ENCODE measurements at places on chromosomes 13 and 19.

- peak; percentile 51 for DNase-seq
These were observed 104.5 kb upstream of the SLC15A1 start for GRCh38 chr13:98856983-98857382.

DNA sequence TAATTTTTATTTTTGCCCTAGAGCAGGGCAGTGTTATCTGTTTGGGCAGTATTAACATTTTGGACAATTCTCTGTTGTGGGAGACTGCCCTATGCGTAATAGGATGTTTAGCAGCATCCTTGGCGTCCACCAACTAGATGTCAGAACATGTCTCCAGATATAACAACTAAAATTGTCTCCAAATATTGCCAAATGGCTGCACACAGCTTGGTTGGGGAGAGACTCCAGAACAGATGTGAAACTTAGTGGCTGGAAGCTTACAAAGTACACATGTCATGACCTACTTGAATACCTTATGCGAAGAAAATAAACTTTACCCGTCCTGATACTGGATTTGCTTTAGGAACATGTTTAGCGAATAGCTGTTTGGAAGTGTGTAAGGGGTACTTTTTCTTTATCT lies 123.0 kb downstream of the GGACT start:
- no peak for DNase-seq

DNA sequence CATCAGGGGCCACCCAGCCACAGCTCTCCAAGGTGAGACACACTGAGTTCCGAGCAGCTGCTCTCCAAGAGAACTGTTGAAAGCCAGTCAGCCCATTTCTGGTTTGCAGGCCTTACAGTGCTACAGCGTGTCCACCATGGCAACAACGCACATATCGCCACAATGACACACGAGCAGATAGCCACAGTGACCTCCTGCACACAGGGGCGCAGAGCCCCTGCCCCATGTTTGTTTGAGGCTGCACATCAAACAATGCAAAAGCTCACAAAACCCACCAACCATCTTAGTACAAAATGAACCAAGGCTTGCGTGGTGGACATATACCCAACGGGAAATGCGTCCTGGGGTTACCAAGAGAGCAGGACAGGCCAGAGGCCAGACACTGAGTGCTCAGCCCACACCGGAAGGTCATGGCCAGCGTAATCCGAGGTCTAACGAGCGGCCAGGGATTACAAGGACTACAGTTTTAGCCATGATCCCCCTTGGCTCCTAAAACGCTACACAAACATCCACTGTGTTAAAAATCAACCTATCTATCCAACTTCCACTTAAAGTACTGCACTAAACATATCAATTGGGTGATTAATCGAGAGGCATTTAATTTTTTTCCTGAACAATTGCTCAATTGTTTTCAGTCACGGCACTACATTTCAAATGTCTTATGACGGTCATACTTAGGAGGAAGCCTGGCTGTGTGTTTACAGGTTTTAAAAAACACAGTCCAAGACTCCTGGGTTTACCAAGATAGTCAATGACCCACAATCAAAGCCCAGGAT lies 56.0 kb downstream of the STK24 start:
- no peak for DNase-seq

- DNase-seq, result no peak
These were observed 376.5 kb downstream of the KLF12 start for GRCh38 chr13:73757481-73758233.

DNA sequence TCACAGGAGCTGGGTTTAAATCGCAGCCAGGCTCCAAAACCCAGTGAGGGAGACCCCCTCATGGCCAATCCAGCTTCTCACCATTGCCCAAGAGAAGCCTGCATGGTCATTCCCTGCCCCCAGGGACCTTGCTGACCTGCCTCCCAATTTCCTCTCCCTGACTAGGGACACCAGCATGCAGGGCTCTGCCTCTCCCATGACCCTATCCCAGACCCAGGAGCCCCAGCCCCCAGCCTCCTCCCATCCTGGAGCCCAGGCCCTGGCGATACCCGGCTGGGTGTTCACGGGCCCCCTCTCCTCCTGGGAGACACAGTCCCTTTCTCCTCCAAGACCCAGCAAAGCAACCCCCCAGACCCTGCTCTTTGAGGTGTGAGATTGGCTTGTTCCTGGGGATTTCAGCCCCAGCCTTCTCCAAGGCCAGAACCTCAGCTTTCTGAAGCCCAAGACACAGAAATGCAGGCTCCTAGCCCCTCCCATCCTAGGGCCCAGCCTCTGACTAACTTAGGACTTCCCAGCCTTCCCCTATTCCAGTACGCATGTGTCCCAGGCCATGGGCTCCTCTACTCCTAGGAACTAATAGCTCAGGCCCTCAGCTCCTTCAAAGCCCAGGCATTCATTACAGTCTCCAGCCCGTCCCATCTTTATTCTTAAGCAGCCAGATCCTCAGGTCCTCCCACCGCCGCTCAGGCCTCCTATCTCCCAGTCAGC lies 1.1 kb downstream of the GYS1 start:
- DNase-seq, result peak; percentile 82

DNA sequence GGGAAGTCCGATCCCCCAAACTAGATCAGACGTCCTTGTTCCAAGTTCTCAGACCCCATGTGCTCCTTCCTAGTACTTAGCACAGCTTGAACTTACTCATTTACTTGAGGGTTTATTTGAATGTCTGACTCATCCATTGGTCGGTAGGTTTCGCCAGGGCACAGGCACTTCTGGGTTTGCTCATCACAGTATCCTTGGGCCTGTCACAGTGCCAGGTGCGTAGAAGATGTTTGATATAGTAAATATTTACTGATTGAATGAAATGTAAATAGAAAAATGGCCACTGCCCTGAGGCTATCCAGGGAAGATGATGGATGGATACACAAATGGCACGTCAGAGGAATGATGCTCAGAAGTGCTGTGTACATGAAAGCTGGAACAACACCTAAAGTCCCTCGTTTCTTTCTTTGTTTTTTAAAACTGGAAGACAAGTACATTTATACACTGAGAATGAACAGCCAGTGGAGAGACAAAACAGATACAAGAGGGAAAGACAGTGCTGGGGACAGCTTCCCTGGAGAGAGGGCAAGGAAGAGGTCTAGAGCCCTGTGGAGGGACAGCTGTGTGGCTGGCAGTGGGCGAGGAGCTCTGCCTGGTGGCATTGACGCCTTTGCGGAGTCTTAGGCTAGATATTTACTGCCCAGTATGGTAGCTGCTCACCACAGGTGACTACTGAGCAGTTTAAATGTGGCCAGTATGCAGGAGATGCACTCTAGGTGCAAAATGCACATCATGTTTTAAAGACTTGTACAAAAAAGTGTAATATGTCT lies 31.2 kb upstream of the KL start:
- peak; percentile 15 for DNase-seq
